Regular cardiac myocyte (primary cell): ENCODE measurements at places on chromosomes 7 and 10. TPM values are rescaled to one million over a fixed set of nuclear protein-coding genes. Genes with fewer than 3 reads are reported as not detected.

Gene LRRC27
- 6.3 and 10.1 TPM in 2 replicates for total RNA-seq

Gene SUV39H2
- total RNA-seq = 11.6 and 30.5 TPM in 2 replicates

Gene UPK3BL2
- total RNA-seq = 0.96 and 1.7 TPM in 2 replicates

Gene ETV1
- total RNA-seq = 14.1 and 16.7 TPM in 2 replicates

Gene LBX1
- total RNA-seq = not detected in 2 replicates

Gene UPP1
- 9.0 and 14.4 TPM in 2 replicates for total RNA-seq

Gene MACC1
- total RNA-seq = under 0.01 and 1.1 TPM in 2 replicates

Gene NPS
- not detected in 2 replicates for total RNA-seq

Gene UTF1
- total RNA-seq = not detected in 2 replicates

Gene PLXDC2
- 1.2 and 7.0 TPM in 2 replicates for total RNA-seq

Gene GPR26
- total RNA-seq = not detected in 2 replicates

Gene TRIM73
- 0.19 and 1.1 TPM in 2 replicates for total RNA-seq

Gene LLCFC1
- not detected in 2 replicates for total RNA-seq

Gene NEBL
- 0.19 and 1.1 TPM in 2 replicates for total RNA-seq

Gene CALML5
- total RNA-seq = not detected in 2 replicates

Gene TUBAL3
- total RNA-seq = under 0.01 TPM in 1 of 2 replicates, not detected in the other

Gene STEAP4
- 0.19 and 0.56 TPM in 2 replicates for total RNA-seq

Gene GNAT3
- 0.28 and 0.58 TPM in 2 replicates for total RNA-seq

Gene TMEM176B
- total RNA-seq = not detected in 2 replicates

Gene LEP
- total RNA-seq = 8.2 TPM in 1 of 2 replicates, not detected in the other

Gene NAMPT
- 60.6 and 317 TPM in 2 replicates for total RNA-seq

Gene GPR15LG
- total RNA-seq = not detected in 2 replicates

Gene LHFPL3
- total RNA-seq = not detected in 2 replicates

Gene NDUFB8
- total RNA-seq = 97.5 and 156 TPM in 2 replicates

Gene GUSB
- 11.3 and 12.7 TPM in 2 replicates for total RNA-seq

Gene OR9A2
- total RNA-seq = 0.19 TPM in 1 of 2 replicates, not detected in the other

Gene SPDYE9
- total RNA-seq = not detected in 2 replicates

Gene HKDC1
- 0.38 and 0.85 TPM in 2 replicates for total RNA-seq

Gene ADAM8
- 0.85 and 1.3 TPM in 2 replicates for total RNA-seq

Gene WNT2
- total RNA-seq = under 0.01 and 0.19 TPM in 2 replicates

Gene BICC1
- total RNA-seq = 92.6 and 161 TPM in 2 replicates

Gene PSMC2
- total RNA-seq = 219 and 322 TPM in 2 replicates

Gene MMP21
- total RNA-seq = 0.28 TPM in 1 of 2 replicates, not detected in the other

Gene ENTPD1
- 0.58 and 4.2 TPM in 2 replicates for total RNA-seq

Gene ALOX5
- 0.19 and 0.28 TPM in 2 replicates for total RNA-seq

Gene UCN3
- total RNA-seq = not detected in 2 replicates

Gene ZNF425
- 3.1 and 3.4 TPM in 2 replicates for total RNA-seq

Gene IGF2BP3
- total RNA-seq = 20.3 and 36.0 TPM in 2 replicates

Gene NUP205
- total RNA-seq = 41.7 and 65.0 TPM in 2 replicates
